Epithelial cell of esophagus (primary cell): ENCODE measurements at places on chromosomes 3 and 15.

GRCh38 chr3:21718943-21719591 lies 31.9 kb downstream of the ZNF385D start:
- no peak for DNase-seq

GRCh38 chr3:40044487-40044886 lies 235.1 kb downstream of the MYRIP start:
- DNase-seq: peak; percentile 99

DNA sequence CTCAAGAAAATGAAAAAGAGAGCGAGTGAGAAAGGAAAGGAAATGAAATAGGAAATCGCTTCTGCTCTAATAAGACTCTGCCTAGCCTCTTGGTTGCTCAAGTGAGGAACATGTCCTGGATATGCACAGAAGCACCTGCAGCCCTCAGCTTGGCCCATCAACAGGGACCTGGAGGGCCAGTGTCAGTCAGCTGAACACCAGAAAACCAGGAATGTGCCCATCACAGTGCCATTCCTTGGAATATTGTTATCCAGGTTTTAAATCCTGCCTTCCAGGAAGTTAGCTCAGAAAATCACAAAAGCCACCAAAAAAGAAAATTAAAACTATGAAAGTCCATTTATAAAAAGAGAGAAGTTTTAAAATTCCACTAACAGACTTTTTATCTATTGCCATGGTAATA lies 173.4 kb upstream of the TPM1 start:
- DNase-seq: no peak

GRCh38 chr15:40192942-40193341 lies 32.1 kb downstream of the BUB1B start:
- DNase-seq: peak; percentile 6

DNA sequence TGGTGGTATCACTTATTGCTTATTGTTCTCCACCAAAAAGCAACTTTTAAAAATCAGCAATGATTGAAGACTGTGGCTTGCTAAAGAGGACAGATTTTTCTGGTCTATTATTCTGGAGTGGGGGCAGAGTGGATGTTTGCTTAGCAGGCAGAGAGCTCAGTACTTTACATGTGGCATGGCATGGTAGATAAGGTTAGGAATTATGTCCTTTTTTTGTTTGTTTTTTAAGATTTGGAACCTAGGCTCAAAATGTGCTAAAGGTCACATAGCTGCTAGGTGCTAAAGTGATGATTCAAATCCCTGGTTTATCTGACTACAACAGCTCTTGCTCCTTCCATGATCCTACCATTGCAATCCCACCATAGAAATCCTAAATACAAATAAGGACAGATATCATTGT lies 331.0 kb upstream of the ADAMTS9 start:
- DNase-seq: no peak

GRCh38 chr3:43231276-43232000 lies 54.9 kb upstream of the SNRK start:
- no peak for DNase-seq

- DNase-seq: no peak
These were observed 11.4 kb downstream of the TMED3 start for GRCh38 chr15:79322306-79322705.

DNA sequence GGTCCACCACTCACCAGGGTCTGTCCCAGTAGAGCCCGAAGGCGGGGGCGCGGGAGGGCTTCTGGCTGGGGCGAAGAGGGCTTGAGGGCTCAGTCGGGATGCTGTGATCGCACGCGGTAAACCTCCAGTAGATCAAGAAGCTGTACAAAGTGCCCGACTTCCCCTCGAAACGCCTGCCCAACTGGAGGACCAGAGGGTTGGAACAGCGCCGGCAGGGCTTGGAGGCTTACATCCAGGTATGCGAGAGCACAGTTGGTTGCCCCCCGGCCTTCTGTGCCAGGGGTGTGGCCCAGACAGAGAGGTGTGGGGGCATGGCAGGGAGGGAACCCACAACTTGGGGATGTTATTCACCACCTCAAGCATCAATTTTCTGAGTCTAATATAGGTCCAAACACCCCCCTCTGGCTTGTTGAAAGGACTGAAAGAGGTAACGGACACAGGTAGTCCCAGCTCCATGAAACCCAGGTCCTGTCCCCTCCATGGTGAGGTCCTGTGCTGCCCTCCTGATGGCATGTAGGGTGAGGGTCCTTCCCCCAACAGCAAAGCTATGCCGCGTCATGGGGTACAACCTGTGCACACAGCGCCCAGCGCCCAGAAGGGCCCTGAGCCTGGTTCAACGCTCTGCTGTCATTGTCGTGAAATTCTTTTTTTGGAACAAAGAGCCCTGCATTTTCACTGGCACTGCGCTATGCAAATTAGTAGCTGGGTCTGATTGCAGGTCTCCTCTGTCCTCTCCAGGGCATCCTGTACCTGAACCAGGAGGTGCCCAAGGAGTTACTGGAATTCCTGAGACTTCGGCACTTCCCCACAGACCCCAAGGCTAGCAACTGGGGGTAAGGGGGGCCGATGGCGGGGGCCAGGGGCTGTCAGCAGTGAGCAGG lies 1.2 kb downstream of the SNX22 start:
- peak; percentile 22 for DNase-seq

DNA sequence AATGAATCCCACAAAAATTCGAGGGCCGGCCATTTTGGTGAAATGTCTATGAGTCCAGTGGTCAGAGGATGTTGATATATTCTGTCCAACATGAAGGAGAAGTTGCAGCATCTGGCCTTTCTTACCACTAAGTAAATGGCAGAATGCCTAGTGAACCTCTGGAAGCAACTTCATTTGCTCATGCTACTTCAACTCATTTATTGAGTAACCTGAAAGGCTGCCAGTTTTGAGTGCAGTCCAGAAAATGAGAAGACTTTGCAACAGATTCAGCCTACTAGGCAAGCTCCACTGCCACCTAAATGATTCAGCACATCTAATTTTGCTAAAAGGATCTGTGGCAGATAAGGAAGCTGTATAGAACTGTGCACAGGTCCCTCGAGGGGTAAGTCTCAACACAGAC lies 265.0 kb downstream of the OPA1 start:
- peak; percentile 75 for DNase-seq

- no peak for DNase-seq
These were observed 56.8 kb downstream of the NOX5 start for GRCh38 chr15:69071260-69071659.

- peak; percentile 91 for DNase-seq
These were observed 5.4 kb upstream of the PLOD2 start for GRCh38 chr3:146166415-146166821.

DNA sequence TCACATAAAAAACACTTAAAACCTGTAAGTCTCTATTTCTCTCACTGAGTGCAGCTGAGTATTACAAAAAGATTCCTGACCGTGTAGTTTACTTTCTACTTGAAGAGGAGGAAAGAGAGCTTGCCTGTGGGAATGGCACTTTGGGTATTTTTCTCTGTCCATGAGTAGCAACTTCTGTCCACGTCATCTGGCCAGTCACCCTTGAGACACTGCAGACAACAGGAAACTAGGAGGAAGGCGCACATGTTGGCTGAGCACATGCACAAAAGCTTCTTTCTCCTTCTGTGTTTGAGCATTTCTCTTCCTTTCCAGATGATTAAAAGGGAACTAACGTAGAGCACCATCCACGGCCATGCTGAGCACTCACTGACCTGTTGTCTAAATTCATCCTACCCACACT lies 19.7 kb downstream of the STARD5 start:
- peak; percentile 68 for DNase-seq
